ENCODE measurements at places on chromosomes 16 and 17.

DNA sequence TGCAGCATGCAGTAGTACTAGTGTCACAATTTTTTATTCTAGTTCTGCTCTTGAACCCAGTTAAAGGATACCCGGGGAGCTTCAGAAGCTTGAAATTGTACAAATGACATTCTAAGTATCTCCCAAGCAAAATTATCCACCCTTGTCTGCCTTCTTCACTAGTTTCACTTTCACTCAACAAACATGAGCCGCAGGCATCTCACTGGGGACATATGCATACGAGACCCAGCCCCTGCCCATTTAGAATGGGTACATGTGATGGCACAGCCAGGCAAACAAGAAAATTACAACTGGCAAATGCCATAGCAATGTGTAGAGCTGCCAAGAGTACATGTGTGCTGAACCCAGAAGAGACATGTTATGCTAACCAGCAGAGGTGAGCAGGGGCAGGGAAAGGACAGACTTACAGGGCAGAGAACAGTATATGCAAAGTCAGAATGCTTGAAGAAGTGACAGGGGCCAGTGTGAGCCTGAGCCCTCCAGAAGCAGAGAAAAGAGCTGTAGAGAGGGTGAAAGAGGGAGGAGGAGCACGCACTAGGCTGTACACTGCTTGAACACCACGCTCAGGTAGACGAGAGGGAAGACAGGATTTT lies 8.3 kb downstream of the GINS2 start:
- no peak for DNase-seq

GRCh38 chr16:80197741-80198201 lies 343.0 kb upstream of the DYNLRB2 start:
- no peak for DNase-seq

DNA sequence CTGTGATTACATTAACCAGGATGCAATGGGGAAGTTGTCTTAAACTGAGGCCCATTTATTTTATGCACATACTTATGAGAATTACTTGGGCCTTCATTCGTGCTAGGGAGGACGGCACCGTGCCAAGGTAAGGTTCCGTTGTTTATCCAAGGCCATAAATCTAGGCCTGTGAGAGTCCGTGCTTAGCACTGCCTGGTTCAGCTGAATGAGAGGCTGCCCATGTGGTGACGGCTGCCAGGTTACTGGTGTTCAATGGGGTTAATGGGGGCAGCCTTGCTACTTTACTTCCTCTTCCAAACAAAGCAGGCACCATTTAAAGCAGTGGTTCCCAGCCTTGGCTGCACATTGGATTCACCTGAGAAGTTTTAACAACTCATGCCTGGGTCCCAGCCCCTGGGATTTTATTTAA lies 135.1 kb upstream of the NOL11 start:
- DNase-seq: peak; percentile 57

- no peak for DNase-seq
These were observed 31.0 kb downstream of the NGFR start for GRCh38 chr17:49525831-49526741.

- no peak for DNase-seq
These were observed 297 bp downstream of the TBC1D10B start for GRCh38 chr16:30369938-30370455.

GRCh38 chr16:10859020-10859419 lies 18.0 kb upstream of the CIITA start:
- no peak for DNase-seq

- DNase-seq: no peak
These were observed 32.1 kb downstream of the DNAH17 start for GRCh38 chr17:78544881-78545755.

GRCh38 chr16:87303431-87303930 lies 13.7 kb downstream of the C16orf95 start:
- DNase-seq: no peak

GRCh38 chr17:28774206-28774605 lies 30.4 kb downstream of the TRAF4 start:
- DNase-seq: no peak

- DNase-seq: peak; percentile 46
These were observed 863 bp downstream of the ADPRM start for GRCh38 chr17:10698096-10698818.

DNA sequence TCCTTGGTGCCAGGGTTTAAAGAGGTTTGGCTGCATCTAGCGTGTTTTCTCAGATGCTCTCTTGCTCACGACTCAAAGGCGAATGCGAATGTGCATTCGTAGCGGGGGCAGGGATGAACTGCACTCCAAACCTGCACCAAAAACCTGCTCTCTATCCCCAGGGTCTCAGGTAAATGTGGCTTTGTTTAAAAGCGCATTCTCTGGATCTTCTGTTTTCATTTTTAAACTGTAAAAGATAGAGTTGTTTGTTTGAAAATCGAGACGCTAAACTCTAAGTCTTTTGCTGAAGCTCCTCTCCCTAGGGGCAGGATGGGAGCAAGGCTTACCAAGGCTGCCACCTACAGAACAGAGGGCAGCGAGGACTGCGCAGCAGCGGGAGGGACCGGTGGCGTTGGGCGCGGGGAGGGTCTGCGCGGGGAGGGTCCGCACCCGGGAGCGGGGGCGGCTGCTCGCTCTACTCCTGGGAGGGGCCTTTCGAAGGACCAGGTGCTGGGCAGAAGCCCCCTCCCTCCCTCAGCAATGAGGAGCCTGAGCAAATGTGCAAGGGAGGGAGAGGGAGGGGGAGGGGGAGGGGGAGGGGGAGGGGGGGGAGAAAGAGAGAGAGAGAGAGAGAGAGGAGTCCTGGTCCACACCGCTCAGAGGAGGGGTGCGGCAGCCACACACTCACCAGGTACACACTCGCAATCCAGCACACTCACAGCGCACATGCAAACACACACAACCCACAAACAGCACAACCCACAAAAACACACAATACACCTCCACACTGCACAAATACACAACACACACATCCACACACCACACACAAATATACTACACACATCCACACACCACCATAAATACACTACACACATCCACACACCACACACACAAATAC lies 142.8 kb downstream of the GRIN2A start:
- DNase-seq: peak; percentile 72

DNA sequence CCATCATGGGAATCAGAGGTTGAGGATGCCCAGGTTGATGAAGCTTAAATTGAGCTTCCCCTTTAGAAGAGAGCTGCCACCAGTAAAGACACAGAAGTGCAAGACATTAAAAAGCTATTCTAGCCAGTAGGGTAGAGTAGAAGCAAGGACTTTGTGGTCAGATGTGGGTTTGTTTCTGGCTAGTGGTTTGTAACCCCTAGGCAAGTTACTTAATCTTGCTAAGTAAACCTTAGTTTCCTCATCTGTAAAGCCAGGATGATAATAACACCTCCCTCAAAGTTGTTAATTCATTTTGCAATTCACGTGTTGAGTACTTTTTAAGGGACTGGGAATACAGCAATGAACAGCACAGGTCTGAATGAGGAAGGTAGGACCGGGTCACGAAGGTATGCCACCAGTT lies 3.6 kb downstream of the SNTB2 start:
- no peak for DNase-seq

Measured in kidney (tissue), 22 donors.